Ascending aorta (tissue), 2 donors: ENCODE measurements at places on chromosomes 7 and 10. TPM values are rescaled to one million over a fixed set of nuclear protein-coding genes. Genes with fewer than 3 reads are reported as not detected.

Gene DOCK4
- total RNA-seq = 43.5 TPM

DNA sequence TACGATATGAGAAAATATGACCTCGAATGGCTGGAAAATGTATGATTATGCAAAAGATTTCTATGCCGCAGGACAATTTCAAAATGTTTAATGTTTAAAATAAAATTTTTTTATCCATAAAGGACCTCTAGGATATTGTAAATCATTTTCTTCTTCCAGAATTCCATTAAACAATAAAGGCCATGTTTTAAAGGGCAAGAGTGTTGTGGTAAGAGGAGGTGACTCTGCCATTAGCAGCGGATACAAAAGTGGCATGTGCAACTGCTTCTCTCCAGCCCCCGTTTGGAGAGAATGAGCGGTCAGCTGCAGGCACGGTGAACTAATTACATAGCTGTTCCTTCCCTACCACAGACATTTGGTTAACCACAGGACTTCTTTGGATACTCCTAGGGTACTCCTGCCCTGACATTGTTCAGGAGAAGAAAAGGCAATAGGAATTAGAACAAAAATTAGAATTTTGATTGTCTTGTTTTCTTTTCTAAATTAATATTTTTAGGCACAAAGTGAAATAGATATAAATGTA, 63.8 kb downstream of the HBP1 start:
- H3K36me3 ChIP-seq = peaks cover 19% of the 10 kb centered on the region
- H3K27me3 ChIP-seq = no peaks in the 10 kb centered on the region
- H3K4me3 ChIP-seq = no peak overlapping the region
- H3K27ac ChIP-seq = no peak overlapping the region

DNA sequence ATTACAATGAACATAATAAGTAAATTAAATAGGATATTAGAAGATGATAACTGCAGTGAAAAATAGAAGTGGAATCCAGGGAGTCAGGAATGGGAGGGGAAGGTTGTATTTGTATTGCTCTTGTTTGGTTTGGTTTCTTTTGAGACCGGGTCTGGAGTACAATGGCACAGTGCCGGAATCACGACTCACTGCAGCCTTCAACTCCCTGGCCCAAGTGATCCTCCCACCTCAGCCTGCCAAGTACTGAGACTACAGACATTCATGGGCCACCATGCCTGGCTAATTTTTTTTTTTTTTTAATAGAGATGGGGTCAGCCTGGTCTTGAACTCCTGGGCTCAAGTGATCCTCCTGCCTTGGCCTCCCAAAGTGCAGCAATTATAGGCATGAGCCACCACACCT, 59.9 kb upstream of the LRRC4 start:
- H3K36me3 ChIP-seq = peaks cover 81% of the 10 kb centered on the region
- H3K27ac ChIP-seq = no peak overlapping the region
- no peaks in the 10 kb centered on the region for H3K27me3 ChIP-seq
- DNase-seq = no peak

GRCh38 chr10:95499482-95499989, 61.6 kb downstream of the SORBS1 start:
- peaks cover 17% of the 10 kb centered on the region for H3K36me3 ChIP-seq
- H3K4me3 ChIP-seq = peak overlapping the region; percentile 20
- H3K27me3 ChIP-seq = no peaks in the 10 kb centered on the region
- no peak for DNase-seq
